ENCODE measurements at places on chromosomes 7 and 10.

DNA sequence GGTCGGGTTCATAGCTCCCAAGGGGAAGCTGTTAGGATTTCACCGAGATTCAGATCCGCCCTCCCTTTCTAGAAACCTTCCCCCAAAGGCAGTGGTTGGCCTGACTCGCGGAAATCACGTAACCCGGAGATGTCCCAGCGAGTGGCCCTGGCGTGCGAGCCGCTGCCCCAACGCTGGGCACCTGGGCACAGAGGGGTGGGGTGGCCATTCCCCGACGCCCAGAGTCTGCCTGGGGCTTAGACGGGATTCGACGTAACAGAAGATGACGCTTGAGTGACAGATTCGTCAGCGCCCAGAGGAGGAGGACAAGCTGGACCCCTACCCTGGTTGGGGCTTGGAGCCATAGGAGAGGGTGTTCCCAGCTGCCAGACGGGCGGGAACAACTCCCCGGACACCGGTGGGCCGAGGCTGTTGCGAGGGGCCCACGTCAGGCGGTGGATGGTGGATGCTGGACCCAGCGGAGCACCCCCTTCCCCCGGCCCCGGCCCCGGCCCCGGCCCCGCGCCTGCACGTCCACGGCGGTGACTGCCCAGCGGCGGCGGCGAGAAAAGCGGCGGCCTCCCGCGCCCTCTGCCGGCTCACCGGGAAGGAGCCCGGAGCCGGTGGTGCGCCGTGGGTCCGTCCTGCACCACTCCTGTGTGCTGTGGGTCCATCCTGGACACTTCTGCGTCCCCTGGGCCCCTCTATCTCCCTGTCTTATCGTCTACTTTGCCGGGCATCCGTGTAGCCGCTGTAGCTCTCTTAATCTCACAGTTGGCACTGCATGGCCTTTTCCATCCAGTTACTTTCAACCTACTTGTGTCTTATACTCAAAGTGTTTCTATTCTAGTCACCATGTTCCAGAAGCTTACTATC, 35.4 kb upstream of the KNDC1 start:
- no peak for DNase-seq

DNA sequence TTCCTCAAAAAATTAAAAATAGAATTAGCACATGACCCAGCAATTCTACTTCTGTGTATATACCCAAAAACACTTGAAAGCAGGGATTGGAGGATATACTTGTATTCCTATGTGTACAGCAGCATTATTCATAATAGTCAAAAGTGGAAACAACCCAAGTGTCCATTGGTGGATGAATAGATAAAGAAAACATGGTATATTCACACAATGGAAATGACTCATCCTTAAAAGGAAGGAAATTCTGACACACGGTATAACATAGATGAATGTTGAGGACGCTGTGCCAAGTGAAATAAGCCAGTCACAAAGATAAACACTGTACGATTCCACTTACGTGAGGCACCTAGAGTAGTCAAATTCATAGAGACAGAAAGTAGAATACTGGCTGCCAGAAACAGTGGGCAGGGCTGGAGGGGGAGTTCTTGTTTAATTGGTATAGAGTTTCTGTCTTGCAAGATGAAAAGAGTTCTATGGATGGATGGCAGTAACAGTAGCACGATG, 26.6 kb upstream of the KAT6B start:
- DNase-seq = no peak

DNA sequence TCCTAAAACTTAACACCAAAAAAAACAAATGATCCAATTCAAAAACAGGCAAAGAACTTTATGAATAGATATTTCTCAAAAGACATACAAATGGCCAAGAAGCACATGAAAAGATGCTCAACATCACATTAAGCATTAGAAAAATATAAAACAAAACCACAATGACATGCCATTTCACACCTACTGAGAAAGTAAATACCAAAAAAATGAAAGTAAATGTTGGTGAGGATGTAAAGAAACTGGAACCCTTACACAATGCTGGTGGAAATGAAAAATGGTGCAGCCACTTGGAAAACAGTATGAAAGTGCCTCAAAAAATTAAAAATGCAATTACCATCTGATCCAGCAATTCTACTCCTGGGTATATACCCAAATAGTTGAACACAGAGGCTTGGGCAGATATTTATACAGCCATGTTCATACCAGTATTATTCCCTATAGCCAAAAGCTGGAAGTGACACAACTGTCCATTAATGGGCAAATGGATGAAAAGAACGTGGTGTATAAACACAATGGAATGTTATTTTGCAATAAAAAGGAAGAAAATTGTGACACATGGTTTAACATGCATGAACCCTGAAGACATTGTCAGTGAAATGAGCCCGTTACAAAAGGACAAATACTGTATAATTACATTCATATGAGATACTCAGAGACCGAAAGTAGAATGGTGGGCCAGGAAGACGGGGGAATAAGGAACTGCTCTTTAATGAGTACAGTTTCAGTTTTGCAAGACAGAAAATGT, 89.0 kb downstream of the JMJD1C start:
- DNase-seq = no peak

DNA sequence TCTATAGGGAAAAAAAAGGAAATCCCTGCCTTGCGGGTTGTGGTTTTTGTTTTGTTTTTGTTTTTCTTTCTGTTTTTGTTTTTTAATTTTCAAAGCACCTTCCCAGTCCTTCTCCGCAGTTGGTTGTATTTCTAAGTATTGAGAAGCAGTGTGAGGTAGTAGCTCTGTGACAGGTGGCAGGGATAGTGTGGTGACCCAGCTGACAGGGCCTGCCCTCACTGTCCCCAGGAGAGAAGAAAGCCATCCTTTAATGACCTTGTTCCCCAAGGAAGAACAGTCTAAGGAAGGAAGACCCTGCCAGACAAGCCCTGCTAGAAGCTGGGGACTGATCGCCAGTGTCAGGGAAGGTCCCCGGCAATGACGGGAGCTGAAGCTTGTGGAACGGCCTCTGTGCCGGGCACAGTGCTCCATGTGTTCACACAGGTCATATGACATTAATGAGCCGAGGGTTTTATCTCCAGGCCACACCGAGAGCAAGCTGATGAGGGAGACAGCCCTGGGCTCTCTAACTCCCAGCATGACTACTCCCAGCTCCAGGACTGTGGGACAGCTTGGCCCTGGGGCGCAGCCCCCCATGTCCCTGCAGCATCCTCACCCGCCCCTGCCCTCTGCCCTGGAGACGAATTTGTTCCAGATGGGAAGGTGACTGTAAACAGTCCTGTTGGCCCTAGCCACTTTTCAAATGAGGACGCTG, 69.0 kb upstream of the LRRC18 start:
- no peak for DNase-seq

- no peak for DNase-seq
Measured at GRCh38 chr7:142002179-142002578, 6.5 kb downstream of the MGAM start.

GRCh38 chr7:22238354-22239311, 118.3 kb downstream of the RAPGEF5 start:
- no peak for DNase-seq

DNA sequence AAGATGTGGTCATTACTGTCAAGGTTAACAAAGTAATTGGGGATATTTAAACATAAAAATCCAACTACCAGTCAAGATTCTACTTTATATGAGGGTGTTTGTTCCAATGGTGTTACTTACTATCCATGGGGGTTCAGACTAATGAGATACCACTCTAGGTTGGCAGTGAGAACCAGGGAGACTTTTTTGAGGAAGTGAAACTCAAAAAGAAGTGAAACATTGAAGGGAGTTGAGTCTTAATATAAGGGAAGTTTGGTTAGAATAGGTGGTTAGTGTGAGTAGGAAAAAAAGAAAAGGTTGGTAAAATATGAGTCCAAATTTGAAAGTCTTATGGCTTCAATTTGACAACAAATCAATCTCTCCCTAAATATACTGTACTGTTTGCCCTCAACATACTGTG, 123.6 kb upstream of the ANK3 start:
- no peak for DNase-seq

DNA sequence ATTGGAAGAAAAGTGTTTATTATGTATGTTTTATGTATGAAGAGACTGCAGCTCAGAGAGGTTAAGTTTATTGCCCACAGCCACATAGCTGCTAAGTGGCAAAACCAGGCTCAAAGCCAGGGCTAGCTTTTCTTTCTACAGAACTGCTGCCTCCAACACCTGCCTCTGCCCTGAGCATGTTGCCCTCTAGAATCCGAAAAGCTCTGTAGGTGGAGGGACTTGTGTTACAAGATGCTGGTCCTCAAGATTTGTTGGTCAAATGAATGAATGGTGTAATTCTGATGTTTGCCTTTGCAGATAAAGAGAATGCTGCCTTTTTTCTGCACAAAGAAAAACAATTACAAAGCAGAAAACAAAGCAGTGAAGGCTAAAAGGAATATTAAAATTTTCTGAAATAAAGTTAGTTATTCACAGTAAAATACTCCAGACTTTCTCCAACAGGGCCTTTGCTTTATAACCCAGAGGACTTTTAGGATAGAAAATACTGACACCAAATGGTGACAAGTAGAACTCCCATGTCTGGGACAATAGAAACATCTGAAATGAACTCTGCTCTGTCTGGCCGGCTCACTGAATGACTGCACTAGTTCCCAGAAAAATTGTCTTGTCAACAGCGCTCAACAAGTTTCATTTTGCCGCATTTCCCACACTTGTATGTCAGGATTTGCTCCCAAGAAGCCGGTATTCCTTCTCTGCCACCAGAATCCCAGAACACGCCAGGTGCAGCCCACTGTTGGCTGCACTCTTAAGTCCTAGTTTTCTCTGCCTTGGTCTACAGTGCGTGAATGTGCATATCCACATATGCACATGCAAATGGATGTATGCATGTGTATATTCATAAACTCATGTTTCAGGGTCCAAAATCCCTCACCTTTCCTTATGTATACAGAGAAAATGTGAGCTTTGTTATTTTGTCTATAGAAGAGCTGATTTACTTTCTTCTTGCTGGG, 11.0 kb upstream of the DNTT start:
- DNase-seq = no peak

DNA sequence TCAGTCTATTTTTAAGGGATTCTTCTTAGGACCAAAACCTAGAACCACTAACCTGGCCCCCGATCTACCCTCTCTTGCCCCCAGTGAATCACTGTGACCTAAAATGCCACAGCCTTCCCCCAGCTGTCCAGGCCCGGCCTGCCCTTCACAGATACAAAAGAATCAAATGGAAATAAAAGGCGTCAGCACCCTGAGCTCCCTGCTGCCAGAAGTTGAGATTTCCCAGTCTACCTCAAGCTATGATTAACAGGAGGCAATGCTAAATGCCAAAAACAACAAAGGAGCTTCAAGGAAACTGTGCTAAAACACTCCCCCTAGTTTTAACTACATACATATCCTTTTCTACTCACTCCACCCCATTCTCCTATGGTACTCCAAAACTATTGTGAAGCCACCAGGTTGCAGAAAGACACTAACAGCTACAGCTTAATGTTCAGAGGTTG, 67.8 kb downstream of the GSAP start:
- DNase-seq = no peak

- DNase-seq = no peak
Measured at GRCh38 chr10:110007161-110007700, 553 bp upstream of the ADD3 start.

DNA sequence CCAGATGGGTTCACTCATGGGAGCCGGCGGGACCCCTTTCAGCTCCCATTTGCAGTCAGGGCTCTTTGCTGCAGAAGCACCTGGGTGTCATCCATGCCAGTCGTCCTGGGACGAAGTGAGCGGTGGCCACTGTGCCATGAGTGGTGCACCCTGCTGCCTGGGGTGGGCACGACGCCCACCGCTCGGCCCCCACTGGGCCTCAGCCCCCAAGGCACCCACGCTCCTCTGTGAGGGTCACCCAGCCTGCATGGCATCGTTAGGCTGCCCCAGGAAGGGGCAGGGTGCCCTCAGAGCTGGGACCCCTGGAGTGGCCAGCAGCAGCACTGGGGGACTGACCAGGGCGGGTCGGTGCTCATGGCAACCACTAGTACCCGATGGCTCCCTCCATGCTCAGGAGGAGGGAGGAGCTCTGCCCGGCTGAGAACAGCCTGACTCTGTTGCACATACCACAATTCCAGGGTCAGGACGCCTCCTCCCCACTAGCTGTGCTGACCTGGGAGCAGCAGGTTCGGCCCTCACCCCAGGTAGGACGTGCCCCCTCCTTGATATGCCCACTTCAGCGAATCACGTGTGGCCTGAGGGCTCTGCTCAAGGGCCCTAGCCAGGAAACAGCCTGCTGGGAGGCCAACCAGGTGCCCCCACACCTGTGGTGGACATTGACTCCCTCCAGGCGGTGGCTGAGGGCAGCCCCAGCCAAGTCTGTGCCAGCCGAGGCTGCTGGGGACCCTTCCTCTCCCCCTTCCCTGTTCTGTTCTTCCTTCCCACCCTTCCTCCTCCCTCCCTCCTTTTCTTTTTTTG, 28.5 kb upstream of the CFAP46 start:
- no peak for DNase-seq

- DNase-seq = no peak
Measured at GRCh38 chr7:25732766-25733217, 419.2 kb upstream of the NFE2L3 start.

DNA sequence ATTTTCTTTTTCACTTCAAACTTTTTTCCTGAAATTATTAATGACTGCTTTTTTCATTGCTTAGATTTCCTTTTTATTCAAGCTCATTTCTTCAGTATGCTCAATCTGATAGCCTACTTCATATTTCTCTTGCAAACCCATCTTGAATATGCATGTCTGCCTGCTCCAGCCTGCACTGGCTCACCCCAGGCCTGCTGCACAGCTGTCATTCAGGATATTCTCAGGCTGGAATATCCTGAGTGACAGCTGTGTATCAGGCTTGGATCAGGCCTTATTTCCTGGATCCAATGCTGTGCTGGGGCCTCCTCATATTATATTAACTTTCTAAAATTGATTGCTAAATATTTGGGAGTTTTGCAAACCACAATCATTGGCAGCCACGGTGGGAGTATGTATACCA, 120.2 kb upstream of the TNS3 start:
- DNase-seq = no peak

- no peak for DNase-seq
Measured at GRCh38 chr7:84684836-84685480, 490.4 kb upstream of the SEMA3A start.

GRCh38 chr7:102045681-102046372, 228.4 kb downstream of the CUX1 start:
- no peak for DNase-seq

- no peak for DNase-seq
Measured at GRCh38 chr10:49578392-49578791, 31.7 kb upstream of the SLC18A3 start.

DNA sequence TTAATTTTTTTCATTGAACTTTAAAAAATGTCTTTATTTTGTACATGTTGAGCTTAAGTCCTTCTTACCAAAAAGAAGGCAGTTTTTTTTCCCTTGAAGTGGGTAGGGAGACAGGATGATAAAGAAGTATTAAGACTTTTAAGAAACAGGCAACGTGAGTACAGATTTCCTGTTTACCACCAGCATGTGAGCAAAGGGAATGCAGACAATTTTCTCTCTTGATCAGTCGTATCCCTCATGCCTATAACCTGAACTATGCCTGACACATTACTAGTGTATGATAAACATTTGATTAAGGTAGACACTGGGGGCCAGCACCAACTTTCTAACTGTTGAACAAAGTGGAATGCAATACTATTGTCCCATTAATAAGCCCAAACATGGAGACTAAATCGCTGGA, 8.8 kb upstream of the OR2A2 start:
- no peak for DNase-seq

GRCh38 chr7:116101704-116102103, 71.1 kb upstream of the TFEC start:
- no peak for DNase-seq

Measured in CD4-positive, alpha-beta T cell (primary cell).